ENCODE measurements at places on chromosomes 3 and 15. TPM values are rescaled to one million over a fixed set of nuclear protein-coding genes. Genes with fewer than 3 reads are reported as not detected.

The AADACL2 gene
- not detected for total RNA-seq

GRCh38 chr15:29864501-29864900 lies 42.2 kb upstream of the TJP1 start:
- DNase-seq: no peak

- DNase-seq: no peak
Observed at GRCh38 chr15:76146812-76147211, 87.0 kb downstream of the TMEM266 start.

DNA sequence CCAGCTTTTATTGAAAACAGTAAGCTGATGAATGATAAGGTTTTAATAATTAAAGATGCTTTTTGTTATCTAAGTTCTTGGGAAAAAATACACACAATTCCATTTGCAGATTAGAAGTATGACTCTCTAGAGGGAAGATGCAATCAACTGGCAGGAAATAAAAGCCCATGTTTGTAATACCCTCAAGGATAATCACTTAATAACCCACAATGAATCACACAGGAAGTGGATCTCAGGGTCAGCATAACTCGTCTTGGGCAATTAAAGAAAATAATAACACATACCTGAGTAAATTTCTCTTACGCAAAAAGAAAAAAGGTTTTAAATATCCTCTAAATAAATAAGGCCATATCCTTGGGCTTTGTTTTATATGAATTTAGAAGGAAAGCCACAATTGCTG lies 9.4 kb upstream of the EID1 start:
- peak; percentile 87 for DNase-seq

The VPS13C gene
- total RNA-seq: 32.8 TPM

- DNase-seq: no peak
Observed at GRCh38 chr3:114299941-114300624, 6.3 kb downstream of the TIGIT start.

- DNase-seq: no peak
Observed at GRCh38 chr15:31799715-31800321, 230.5 kb upstream of the CHRNA7 start.

DNA sequence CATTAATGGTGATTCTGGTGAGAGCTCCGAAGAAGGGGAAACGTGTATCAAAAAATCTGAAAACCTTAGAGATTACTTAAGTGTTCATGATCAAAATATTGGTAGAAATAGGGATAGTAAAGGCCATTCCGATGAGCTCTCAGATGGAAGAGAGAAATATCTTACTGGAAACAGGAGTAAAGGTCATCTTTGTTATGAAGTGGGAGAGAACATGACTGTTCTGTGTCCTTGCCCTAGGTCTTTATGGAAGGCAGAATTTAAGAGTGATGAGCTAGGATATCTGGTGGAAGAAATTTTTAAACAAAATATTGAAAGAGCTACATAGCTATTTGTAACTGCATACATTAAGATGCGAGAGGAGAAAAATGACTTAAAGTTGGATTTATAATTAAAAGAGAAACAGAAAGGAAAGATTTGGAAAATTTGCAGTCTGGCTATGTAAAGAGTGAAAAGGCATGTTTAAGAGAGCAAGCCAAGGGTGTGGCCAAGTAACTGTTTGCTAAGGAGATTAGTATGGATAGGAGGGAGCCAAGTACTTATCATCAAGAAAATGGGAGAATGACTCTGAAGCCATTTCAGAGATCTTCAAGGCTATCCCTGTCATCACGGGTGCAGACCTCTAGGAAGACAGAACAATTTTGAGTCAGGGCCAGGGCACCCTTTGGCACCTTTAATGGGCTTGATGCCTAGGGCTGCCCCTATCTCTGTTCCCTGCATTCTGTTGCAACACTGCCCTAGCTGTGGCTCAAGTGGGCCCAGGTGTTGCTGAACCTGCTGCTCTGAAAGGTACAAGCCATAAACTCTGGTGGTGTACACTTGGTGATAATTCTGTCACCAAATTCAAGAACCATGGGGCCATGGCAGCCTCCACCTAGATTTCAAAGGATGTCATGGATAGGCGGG lies 27.3 kb downstream of the SLMAP start:
- no peak for DNase-seq

DNA sequence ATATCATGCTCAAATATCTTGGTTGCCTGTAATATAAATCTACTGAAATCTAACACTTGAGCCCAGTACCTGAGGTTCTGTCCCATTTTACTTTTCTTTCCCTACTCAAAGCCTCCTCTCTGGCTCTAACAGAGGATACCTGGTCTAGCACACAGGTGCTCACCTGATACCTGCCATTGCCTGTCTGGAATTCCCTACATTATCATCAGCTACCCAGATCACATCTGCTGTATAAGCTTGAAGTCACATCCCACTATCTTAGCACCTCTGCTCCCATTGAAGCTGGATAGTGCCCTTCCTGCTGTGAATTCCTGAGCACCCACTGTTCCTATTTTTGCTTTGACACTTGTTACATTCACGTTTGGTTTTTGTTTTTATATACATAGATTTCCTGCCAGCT lies 30.5 kb downstream of the GYG1 start:
- no peak for DNase-seq

The SI gene
- total RNA-seq: not detected

The TRAT1 gene
- not detected for total RNA-seq

DNA sequence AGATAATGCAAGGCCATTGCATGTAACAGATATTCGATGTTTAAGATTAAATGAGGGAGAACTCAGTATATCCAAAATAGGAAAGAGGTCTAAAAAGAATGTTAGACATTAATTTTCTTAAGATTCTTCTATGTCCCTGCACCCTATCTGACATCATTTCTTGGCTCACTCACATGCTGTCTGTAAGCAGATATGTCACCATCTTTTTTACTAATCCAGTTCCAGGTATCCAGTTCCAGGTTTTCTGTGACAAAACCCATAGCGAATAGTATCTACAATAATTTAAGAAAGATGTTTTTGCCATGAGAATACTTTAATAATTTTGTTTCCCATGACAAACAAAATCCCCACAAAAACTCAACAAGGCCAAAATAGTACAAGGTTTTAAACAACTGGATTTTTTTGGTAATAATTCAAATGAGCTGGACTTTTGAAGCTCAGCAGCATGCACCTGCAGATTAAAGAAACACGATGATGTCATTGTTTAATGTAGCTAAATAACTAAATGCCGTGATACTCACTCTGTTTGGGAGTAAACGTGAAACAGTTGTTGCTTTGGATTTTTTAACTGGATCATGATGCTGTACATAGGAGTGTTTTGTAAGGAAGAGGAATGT lies 867.6 kb downstream of the EPHA3 start:
- DNase-seq: no peak

DNA sequence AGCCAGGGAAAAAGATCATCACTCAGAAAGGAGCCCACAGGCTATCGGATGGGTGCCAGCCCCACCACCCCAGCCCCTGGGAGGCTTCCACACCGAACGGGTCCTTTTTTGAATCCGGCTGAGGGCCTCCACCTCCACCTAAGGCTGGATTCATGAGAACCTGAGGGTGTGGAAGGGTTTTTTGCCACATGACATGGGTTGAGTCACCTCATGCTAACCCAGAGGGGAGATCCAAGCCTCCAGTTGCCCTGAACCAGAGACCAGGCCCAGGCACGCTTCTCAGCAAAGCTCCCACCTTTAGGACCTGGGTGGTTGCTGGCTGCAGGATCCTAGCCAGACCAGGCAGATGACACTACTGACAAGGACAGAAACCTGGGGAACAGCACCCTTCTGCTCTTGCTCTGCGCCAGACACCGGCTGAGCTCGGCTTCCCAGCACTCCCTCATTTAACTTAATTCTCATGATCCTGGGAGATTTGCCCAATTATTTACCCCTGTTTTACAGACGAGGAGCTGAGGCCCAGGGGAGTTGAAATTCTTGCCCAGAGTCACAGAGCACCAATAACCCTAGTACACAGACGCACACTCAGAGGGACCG lies 25.6 kb downstream of the DUSP7 start:
- no peak for DNase-seq

DNA sequence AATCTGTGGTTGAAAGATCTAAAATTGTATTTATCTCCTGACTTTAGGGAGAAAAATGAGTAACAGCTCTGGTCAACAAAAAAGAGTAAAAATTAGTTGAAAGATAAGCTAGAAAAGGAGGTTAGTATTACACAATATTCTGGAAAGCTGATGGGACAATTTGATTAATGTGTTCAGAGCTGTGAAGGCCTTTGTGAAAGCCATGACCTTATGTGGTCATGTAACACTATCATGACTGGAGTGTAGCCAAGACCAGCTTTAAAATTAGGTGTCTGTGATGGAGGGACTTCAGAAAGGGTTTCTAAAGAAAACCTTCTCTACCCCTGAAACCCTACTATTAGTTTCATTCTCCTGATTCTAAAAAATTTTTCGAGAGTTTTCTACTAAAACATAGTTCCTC lies 127.2 kb downstream of the NFKBIZ start:
- DNase-seq: no peak

DNA sequence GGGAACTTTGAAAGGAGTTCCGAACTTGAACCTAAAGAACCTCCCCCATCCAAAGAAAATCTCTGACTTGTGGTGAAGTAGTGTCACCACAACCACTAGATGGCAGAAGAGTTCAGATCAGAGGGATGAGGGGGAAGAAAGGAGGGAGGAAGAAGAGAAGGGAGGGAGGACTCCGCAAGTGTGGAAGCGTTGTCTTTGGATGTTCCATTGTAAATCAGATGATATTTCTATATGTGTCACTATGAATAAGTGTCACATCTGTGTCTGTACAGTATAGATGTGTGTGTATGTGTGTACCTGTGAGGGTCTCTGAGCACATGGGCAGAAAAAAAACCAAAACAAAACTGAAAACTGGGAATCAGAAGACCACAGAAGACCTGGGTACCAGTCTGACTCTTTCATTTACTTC lies 16.9 kb downstream of the SLC24A1 start:
- peak; percentile 81 for DNase-seq

The DLL4 gene
- 1.7 TPM for total RNA-seq

GRCh38 chr3:148914936-148915690 lies 50.0 kb downstream of the CPA3 start:
- no peak for DNase-seq

DNA sequence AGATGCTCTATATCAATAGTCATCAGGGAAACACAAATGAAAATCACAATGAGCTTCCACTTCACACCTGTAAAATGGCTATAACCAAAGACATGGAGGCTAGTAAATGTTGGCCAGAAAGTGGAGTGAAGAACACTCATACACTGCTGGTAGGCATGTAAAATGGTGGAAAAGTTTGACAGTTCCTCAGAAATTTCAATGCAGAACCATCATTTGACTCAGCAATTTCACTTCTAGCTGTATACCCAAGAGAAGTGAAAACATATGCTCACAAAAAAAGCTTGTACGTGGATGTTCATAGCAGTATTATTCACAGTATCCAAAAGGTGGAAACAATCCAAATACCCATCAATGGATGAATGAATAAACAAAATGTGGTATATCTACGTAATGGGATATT lies 19.2 kb upstream of the TOP2B start:
- DNase-seq: no peak

The EOMES gene
- not detected for total RNA-seq

- DNase-seq: no peak
Observed at GRCh38 chr3:44019736-44020135, 221.9 kb upstream of the TOPAZ1 start.

GRCh38 chr3:43649365-43649968 lies 27.7 kb upstream of the ANO10 start:
- no peak for DNase-seq

DNA sequence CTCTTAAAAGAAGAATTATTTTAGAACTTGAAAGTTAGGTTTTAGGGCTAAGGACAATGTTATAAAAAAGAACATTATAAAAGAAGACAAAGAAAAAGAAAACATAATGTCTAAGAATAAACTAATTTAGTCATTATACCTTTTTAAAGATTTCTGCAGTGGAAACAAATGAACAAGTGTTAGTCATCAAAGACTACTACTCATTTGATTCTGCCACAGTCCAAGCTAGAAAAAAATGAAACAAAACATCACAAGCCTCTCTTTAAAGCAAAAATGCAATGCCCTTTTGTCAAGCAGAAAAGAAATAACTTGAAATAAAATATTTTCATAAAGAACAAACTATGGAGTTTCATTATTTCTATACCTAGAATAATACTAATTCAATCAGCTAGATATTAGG lies 102.0 kb downstream of the TBC1D5 start:
- peak; percentile 52 for DNase-seq

DNA sequence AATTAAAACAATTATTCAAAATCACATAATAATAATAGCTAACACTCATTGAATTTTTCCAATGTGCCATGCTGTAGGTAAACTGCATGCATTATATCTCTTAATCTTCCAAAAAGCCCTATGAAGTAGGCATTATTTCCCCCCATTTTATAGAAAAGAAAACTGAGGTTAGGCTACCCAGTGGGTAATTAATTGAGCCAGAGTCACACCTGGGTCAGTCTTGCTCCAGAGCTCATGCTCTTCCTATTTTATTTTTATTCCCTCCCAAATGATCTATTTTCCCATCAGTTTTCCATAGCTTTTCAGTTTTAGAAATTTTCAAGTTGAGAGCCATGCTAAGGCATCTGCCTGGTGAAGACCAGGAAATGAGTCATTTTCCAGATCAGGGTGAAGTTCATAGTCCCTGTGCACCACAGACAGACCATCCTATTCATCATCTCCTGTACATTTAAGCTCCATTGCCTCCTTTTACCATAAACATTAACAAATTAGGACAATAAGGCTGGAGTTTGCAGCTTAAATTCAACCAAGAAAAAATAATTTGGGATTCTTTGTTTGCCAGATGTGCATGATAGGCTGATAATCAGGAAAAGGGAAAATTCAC lies 417.3 kb downstream of the OTOL1 start:
- DNase-seq: peak; percentile 71

- no peak for DNase-seq
Observed at GRCh38 chr3:134696155-134696554, 45.3 kb upstream of the KY start.

GRCh38 chr3:56795097-56795828 lies 6.5 kb downstream of the ARHGEF3 start:
- DNase-seq: peak; percentile 44

The PRSS50 gene
- not detected for total RNA-seq

GRCh38 chr3:38111201-38111600 lies 25.7 kb downstream of the ACAA1 start:
- no peak for DNase-seq

The SPINK8 gene
- not detected for total RNA-seq

The FSIP1 gene
- 0.18 TPM for total RNA-seq

The CPNE9 gene
- total RNA-seq: not detected

DNA sequence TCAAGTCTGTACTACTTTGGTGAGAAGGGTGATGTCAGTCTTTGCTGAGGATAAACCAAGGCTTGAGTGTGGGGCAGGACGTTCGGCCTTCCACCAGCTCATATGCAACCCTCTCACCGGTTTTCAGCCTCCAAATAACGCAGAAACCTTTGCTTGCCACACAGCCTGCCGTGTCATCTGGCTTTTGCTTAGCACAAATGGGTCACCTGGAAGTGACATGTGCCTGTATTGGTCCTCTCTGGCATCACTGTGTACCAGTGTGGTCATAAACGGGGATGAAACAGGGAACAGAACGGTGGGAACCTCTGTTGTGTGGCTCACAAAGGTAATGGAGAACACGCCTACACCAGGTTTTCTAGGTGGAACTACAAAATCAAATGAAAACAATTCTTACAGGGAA lies 7.1 kb downstream of the POMGNT2 start:
- DNase-seq: no peak

Measured in IMR-90 (cell line).